ENCODE measurements at places on chromosomes 1 and 21.

- no peak for DNase-seq
These were observed 8.0 kb upstream of the CLDN19 start for GRCh38 chr1:42748021-42748420.

GRCh38 chr1:22710701-22711049 lies at the start of gene EPHB2:
EPHB2 (plus strand) TSS chr1:22710839; CDS start chr1:22710983, 144 bp downstream.
- no peak for DNase-seq

GRCh38 chr21:29318354-29318753 lies 19.6 kb downstream of the BACH1 start:
- DNase-seq: no peak

DNA sequence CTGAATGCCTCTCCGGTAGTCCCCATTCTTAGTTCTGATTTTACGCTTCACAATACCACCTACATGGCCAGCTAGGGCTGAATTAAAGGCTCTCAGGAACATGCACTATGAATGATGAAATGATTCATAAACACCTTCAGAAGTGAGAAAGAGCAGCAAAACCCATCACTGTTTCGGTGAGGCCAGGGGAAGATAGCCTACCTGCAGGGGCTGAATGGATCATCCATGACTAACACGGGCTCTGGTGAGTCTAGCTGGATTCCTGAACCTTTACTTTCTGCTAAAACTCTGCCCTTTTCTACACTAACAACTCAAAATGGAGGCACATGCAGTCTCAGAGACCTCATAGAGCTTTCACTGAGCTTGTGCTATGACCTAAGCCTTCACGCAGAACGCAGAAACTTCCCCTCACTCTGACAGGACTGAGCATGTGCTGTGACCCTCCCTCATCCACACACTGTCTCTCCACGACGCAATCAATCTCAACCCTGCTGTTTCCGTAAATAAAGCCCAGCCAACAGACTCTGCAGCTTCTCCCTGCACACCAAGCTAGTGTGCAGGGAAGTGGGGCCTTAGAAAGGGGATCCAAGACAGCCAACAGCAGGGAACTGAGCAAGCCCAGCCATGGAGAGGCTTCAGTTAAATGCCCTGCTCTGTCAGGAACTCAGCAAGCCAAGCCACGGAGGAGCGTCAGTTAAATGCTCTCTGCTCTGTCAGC lies 207.8 kb downstream of the SLC45A1 start:
- peak; percentile 15 for DNase-seq

- no peak for DNase-seq
These were observed 34.9 kb upstream of the GADD45A start for GRCh38 chr1:67650061-67650460.

- no peak for DNase-seq
These were observed 396.8 kb downstream of the KIF26B start for GRCh38 chr1:245551536-245551935.

DNA sequence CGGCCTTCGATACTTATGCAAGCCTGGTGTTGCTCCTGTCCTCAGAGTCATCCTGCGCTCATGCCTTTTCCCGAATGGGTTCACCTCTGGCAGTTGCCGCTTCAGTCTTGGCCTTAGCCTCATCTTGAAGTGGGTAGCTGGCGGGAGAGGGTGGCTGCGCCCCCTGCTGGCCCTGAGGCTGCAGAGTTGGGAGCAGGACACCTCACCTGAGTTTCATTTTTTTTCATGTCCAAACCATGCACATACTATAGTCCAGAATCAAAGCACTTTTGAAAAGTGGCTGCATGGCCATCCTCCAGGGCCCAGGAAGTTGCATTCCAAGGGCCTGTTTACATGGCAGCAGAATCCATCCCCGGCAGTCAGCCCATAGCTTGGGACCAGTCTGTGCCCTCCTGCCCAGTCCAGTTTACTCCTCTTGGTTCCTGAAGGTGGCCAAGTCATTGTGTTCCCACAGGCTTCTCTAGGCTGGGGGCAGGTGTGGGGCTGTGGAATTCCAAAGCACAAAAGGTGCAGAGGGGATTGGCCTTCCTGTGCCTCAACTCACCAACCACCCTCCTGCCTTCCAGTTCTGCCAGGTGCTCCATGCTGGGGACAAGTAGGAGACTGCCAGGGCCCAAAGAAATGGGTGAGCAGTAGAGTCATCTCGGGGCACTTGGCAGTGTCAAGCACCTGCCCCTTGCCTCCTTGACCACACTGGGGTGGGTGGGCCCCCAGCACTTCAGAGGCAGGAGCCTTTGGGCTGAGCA lies 44.0 kb downstream of the YARS1 start:
- peak; percentile 38 for DNase-seq

GRCh38 chr1:158056498-158056897 lies 63.1 kb downstream of the KIRREL1 start:
- no peak for DNase-seq

DNA sequence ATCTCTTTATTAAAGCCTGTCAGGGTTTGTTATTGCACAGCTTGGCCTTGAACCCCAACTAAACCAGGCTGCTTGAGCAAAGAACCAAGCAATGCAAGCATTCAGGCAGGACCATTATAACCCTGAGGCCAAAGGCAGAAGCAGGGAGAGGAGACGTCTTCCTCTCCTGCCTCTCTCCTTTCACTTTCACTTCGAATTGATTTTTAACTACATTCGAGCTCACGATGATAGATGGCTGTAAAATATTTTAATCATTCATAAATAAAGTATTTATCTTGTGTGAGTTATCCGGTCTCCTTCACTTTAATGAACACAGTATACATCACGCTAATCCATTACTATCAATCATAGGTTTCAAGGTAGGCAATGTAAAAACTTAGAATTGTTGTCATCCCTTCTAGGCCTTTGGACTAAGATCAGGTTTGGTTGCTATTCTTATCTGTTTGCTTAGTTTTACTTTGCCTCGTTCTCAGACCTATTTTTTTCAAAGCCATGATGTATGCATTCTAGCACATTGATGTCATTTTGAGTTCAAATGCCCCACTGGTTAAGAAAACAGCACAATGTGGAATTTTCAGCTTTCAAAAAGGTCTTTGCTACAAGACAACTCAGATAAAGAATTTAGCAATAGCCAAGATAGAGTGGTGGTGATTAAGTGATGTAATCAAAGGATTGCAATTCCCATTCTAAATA lies 480.2 kb upstream of the RUNX1 start:
- DNase-seq: no peak

- DNase-seq: no peak
These were observed 65.8 kb upstream of the ABCG1 start for GRCh38 chr21:42153046-42153686.

GRCh38 chr1:153733970-153734369 lies 6.1 kb downstream of the INTS3 start:
- DNase-seq: no peak

- DNase-seq: no peak
These were observed 51.4 kb upstream of the C8B start for GRCh38 chr1:57017200-57017599.

DNA sequence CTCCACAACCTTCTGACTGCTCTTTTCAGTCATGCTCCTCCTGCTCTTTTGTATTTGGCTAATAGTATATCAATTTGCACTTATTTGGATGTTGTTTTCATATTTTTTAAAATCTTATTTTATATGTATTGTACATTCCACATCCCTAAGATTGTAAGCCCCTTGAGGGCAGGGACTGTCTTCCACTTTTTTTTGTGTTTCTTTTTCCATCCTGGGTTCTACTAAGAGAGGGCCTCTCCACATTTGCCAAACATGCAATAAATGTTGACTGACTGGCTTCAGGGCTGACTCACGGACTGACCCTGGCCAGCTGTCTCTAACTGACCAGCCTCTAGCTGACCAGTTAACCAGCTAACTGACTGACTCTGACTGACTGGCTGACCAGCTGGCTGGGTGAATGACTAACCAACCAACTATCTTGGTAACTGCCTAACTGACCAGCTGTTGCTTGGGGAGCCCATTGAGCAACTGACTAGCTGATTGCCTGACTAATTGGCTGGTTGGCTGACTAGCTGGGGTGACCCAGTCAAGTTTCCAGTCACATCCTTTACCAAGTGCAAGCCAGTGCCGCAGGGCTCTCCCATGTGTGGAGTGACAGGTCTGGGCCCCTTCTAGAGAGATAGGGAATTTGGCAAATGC lies 16.1 kb downstream of the CSF1 start:
- DNase-seq: no peak

GRCh38 chr1:978835-979743 lies 2.8 kb downstream of the PERM1 start:
- DNase-seq: no peak

DNA sequence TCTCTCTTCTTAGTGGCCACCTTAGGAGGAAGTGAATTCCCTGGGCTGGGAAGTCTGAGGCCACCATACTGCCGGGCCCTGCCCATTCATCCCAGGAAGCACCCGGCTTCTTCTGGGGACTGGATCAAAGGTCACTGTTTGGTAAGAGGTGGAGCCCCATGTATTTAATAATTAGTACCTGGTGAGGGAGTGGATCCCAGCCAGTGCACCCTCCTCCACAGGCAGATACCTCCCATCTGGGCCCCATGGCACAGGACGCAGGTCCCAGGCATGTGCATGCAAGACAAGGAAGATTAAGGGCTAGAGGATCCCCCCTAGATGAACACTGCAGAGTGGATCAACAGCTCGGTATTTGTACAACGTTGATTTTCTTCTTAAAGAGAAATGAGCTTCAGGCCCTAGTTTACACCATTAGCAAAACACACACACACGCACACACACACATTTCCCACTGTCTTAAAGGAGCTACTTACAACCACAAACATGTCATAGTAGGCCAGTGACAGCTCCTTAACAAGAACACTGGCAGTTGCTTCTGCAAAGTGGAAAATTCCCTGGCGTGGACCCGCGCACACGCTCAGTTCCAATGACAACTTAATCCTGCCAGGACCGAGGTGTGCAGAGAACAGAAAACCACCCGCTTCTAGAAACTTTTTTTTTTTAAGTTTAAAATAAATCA lies 90.7 kb downstream of the MRPL37 start:
- no peak for DNase-seq

DNA sequence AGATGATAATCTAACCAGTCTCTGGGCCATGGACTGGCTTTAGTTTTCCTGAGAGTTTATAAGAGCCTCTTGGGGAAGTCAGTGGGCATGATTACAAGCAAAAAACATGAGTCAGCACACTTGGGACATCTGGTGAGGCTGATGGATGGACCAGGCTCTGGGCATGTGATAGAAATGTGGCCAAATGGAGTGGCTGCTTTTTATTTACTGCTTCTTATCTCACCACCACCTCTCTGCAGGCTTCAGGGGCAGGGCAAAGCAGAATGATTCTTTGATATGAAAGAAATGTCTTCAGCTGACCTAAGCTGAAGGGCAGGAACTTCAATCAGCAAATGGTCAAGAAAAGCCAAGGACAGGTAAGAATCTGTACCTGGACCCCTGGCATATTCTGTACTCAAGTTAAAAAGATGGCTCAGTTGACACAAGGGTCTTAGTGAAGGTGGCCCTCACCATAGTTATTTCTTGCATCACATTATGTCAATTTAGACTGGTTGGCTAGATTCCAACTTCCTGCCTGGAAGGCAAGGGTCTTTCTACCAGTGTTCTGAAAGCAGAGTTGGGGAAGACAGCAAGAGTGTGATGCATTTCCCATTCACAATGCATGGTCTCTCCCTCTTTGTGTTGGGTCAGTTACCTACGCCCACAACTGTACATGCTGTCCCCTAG lies 162.8 kb downstream of the FASLG start:
- no peak for DNase-seq

GRCh38 chr1:64111787-64112186 lies 91.6 kb upstream of the UBE2U start:
- no peak for DNase-seq

GRCh38 chr1:203672346-203672745 lies 45.7 kb downstream of the ATP2B4 start:
- no peak for DNase-seq

All from stimulated activated CD8-positive, alpha-beta memory T cell treated with anti-CD3 and anti-CD28 coated beads, Interleukin-12 subunit alpha, Interleukin-12 subunit beta, amount 100 ng/mL, for 4 hours (primary cell).